EH (cell line): ENCODE measurements at places on chromosomes 4 and X.

DNA sequence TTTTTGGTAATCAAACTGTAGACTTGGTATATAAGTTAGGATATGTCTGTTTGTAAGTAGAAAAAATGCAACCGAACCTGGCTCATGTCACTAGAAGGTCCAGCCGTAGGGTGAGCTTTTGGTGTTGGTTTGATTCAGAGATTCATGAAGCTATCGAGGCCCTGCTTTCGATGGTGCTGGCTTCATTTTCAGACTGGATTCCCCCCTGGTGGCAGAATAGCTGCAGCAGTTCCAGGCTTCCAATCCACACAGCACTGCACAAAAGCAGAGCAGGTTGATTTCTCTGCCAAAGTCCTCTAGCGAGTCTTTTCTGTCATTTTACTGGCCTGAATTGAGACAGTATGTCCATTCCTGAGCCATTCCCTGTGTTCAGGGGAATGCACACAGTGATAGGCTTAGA lies 33.1 kb downstream of the PDK3 start:
- peak; percentile 2 for DNase-seq

GRCh38 chr4:164383358-164384220 lies 370.3 kb upstream of the SMIM31 start:
- no peak for DNase-seq

DNA sequence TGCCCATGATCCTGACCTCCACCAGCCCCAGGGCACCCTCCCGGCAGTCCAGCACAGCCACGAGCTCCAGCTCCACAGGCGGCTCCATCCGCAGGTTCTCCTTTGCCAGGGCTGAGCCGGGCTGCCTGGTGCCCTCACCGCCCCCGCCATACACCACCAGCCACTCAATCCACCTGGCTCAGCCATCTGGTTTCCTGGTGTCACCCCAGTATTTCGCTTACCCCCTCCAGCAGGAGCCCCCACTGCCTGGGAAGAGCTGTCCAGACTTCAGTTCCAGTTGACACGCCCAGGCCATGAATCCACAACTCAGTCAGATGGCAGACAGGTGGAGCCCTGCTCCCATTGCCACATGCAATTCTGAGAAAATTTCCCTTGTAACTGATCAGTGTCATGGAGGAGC lies 3.9 kb downstream of the SHISA3 start:
- DNase-seq: no peak

DNA sequence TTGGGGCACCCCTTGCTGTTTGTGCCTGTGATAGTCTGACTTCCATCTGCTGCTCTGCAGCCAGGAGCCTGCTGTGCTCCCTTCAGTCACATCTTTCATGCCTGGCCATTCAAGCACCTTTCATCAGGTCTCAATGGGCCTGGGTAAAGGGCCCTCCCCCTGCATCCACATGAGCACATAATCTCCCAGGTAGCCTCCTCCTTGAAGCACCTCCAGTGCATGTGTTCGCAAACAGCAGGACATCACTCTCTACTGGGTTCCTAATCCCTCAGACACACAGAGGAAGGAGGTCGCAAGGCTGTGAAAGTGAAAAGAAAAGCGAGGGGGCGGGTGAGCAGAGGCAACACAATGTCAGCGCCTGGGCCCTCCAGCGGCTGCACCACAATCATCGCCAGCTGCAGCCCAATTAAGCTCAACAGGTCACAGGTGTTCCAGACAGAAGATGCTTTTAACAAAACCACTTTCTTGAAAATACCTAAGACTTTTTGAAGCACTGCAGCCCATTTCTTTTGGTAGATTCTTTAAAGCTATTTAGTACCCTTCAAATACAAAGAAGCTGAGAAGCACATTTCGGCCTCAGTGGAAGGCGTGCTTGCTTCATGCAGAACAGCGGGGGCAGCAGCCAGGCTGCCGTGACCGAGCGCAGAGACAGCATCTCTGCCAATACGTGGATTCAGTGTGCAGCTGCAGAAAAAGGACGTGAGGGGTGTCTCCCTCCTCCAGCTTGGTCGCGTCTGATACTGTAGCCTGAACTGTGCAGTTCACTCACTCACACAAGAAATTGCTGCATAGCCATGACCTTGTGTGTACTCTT lies 92.2 kb upstream of the SPRY1 start:
- DNase-seq: no peak

DNA sequence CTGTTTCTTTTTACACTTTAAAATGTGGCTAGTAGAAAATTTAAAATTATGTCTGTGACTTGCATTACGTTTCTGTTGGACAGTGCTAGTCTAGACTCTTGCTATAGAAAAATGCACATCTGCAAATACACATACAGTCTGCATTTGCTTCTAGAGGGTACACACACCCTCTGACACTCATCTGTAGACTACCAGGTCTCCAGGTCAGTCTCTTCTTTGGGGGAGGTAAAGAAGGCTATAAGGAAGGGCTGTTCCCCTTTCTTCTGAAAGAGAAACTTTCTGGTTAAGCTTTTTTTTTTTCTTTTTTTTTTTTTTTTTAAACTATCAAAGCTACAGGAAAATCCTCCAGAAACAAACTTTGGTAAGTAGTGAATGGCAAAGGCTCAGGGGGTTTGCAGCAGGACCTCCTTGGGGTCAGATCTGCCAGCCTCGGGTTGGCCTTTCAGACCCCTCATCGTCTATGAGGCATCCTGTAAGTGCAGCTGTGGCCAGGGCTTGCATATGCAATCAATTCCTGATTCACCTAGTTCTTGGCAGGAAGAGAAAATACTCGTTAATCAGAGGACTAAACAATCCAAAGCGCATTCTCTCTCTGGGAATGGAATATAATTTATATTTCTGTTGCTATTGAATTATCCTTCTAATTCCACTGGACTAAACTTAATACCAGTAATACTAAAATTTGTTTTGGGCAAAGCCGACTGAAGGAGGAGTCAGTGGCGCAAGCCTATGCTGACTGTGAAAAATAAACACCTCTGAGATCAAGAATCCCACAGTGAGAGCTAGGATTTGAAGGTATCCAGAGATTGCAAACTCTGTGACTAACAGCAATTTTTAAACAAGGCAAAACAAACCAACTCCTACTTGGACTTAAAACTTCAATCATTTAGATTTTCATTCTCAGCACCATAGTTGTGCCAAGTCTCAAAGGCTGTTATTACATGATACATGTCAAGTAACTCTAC lies 109.3 kb upstream of the TBC1D9 start:
- no peak for DNase-seq

GRCh38 chr4:149914119-149915115 lies 98.8 kb upstream of the IQCM start:
- peak; percentile 73 for DNase-seq

- DNase-seq: peak; percentile 10
These were observed 333.3 kb downstream of the ANK2 start for GRCh38 chr4:113382704-113383103.

DNA sequence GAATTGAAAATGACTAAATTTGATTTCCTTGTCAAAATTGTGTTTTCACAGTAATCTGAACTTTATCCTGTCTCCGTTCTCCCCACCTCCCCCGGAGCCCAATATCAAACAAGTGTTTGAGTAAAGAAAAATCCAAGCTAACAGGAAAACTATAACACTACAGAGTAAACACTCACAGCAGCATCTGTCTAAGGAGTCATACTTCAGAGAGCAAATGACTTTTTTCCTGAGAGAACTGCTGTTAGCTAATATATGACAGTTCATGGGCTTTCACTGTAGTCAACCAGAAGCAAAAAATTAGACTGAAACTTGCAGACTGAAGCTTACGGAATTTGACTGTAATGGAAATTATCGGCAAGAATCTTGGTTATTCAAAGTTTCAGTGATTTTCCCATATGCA lies 321.7 kb downstream of the ANKRD50 start:
- DNase-seq: no peak

DNA sequence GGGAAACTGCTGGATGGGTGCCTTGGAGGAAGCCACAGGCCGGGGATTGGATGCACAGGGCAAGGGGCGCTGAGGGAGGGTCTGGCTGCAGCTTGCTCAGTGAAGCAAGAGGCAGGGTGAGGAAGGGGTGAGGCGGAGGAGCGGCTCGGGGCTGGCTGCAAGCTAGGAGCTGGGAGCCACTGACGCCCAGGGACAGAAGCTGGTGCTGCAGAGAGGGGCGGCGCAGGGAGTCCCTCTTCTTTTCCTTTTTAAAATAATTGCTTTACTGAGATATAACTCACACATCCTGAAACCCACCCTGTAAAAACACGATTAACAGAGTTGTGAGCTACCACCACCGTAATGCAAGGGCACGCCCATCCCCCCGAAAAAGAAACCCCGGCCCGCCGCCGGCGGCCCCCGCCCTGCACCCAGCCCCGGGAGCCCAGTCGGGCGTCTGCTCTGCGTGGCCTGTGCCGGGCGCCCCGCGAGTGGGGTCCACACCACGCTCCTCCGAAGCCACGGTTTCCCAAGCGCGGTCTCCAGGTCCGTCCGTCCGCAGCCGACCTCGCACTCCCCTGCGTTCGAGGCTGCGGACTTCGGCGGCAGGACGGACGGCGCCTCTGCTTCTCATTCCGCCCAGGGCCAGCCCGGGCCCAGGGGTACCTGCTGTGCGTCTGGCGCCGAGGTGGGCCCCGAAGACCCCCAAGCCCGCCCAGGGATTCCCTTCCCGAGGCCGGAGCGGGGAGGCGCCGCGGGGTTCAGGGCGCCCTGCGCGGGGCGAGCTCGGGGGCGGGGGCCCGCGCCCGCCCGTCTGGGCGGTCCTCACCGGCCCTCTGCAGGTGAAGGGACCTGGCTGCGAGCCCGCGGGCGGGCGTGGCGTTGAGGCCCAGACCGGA lies 866 bp upstream of the UVSSA start:
- DNase-seq: peak; percentile 46

DNA sequence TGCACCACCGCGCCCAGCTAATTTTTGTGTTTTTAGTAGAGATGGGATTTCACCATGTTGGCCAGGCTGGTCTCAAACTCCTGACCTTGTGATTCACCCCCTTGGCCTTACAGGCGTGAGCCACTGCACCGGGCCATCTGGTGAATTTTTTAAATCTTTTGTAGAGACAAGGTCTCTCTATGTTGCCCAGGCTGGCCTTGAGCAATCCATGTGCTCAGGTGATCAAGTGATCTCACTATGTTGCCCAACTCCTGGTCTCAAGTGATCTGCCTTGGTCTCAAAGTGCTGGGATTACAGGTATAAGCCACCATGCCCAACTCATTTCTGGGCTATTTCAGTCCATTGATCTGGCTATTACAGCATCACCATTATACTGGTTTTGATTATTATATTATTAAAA lies 22.2 kb upstream of the GALNT7 start:
- DNase-seq: no peak

GRCh38 chr4:88659890-88660208 lies 37.8 kb downstream of the NAP1L5 start:
- no peak for DNase-seq

- DNase-seq: no peak
These were observed 1499.9 kb downstream of the PCDH18 start for GRCh38 chr4:136032391-136032790.

- no peak for DNase-seq
These were observed 50.1 kb downstream of the CRLF2 start for GRCh38 chrX:1162119-1162916.

DNA sequence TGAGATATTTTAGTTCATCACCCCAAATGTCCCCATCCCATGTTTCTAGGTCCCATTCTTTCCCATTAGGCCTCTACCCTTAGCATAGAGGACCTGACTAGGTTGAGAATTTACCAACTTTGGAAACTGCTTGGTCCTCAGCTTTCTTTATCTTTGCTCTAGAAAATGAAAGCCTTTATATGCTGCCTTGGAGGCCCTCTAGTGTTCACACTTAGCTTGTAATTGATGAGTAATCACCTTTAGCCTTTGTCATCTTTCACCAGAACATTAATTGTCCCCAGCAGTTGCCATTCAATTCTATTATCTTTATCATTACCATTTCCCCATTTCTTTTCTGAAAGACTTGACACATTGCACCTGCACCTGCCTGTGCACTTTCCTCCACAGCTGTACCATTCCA lies 589.2 kb upstream of the NR3C2 start:
- DNase-seq: peak; percentile 9

GRCh38 chr4:101356928-101357327 lies 9.6 kb upstream of the PPP3CA start:
- peak; percentile 93 for DNase-seq

- DNase-seq: no peak
These were observed 17.2 kb downstream of the GLUD2 start for GRCh38 chrX:121064579-121064978.

- DNase-seq: no peak
These were observed 457.5 kb downstream of the FGF13 start for GRCh38 chrX:138254001-138254400.

DNA sequence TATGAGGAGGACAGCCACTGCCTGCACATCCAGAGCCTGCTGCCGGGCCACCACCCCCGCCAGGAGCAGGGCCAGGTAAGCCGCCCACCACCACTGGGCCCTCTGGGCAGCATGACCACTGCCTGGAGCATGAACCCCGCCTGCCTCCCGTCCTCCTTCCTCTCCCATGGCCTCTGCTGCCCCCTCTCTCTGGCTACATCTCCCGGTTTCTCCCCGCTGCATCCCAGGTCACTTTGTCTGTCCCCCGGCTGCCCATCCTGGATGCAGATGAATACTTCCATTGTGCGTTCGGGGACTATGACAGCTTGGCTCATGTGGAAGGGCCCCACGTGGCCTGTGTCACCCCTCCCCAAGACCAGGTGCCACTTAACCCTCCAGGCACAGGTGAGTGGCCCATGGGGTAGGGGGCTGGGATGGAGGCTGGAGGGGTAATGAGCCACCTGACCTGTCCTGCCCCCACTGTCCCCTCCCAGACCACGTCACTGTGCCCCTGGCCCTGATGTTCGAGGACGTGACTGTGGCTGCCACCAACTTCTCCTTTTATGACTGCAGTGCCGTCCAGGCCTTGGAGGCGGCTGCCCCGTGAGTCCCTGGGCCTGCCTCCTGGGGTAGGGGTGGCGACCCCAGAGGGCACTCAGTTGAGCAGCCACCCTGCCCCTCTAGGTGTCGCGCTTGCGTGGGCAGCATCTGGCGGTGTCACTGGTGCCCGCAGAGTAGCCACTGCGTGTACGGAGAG lies 6.0 kb downstream of the PLXNB3 start:
- no peak for DNase-seq
